ENCODE measurements at places on chromosomes 1 and 21. TPM values are rescaled to one million over a fixed set of nuclear protein-coding genes. Genes with fewer than 3 reads are reported as not detected.

DNA sequence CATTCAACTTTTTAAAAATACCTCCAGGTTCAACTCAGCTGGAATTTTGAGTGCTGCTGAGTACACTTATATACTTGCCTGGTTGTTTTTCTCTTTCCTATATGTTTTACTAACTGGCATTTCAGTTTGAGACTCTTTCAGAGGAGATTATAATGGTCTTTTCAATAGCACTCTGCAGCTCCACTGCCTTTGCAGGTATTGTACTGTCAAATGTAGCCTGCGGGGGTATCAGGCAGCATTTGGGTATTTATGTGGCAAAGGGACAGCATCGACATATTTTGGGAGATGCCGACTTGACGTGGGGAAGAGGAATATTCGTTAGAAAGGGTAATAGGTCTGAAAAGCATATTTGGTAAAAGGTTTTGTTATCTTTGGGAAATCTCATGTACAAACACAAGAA is 11.1 kb upstream of the TGFBR3 start:
- no peak for DNase-seq

DNA sequence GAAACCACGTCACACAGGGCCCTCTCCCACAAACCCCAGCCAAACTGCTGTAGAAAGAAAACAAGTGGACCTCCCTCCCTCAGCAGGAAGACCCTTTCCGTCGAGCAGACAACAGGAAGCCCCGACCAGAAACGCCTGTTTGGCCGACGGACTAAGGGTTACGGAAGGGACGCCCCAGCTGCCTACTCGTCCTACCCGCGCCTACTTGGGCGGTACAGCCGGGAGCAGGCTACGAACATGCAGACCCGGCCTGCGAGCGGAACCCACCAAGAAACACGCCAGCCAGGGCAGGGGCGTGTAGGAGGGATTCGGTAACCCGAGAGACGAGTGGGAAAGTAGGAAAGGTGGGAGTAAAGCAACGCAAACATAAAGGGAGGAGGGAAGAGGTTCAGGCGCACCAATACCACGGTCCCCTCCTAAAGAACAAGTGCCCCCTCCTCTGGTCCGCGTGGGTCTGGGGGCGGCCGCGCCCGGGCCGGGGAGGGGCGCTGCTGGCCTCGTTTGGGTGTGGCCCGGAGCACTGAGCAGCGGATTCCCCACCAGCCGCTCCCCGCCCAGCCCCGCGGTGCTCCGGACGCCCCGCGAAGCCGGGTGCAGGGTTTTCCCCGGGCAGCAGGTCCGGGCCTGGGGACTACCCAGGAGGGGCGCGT is 450 bp downstream of the S100A10 start:
- DNase-seq: no peak

DNA sequence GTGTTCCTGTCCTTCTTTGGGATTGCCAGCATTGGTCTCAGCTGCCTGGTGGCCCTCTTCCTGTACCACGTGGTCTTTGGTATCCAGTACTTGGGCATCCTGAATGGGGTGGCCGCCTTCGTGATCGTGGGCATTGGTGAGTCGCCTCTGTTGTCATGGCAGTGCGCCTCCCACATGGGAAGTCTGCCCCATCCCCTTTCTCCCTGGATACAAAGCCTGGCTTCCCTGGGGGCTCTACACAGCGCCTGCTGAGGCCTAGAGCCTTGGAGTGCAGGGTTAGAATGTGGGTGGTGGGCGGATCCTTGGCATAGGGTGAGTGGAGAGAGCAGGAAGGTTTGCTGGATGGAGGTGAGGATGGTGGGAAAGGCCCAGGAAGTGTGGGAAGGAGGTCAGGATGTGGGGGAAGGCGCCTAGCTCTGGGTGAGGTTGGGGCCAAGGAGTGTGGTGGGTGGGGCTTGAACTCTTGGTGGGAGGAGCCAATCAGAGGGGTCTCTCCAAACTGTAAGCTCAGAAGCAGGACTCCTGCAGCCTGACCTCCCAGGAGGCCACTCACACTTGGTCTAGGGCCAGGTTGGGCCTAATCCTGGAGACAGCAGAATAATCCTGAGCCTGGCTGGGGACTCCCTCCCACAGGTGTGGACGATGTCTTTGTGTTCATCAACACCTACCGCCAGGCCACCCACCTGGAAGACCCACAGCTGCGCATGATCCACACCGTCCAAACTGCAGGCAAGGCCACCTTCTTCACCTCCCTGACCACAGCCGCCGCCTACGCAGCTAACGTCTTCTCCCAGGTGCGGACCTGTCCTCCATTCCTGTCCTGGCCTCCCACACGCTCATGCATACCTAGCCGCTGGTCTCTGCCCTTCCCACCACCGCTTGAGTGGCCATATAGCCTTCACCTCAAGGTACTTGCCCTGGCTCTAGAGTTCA is 36.7 kb downstream of the DISP3 start:
- no peak for DNase-seq

- DNase-seq: no peak
Measured at GRCh38 chr1:87733386-87733785, 404.7 kb downstream of the LMO4 start.

- no peak for DNase-seq
Measured at GRCh38 chr1:165737196-165737595, 31.5 kb downstream of the TMCO1 start.

- DNase-seq: no peak
Measured at GRCh38 chr21:15252431-15252830, 187.6 kb upstream of the NRIP1 start.

GRCh38 chr1:204263254-204263910 is 49.6 kb upstream of the GOLT1A start:
- DNase-seq: no peak

GRCh38 chr1:52602856-52603600 is 857 bp downstream of the GPX7 start:
- no peak for DNase-seq

DNA sequence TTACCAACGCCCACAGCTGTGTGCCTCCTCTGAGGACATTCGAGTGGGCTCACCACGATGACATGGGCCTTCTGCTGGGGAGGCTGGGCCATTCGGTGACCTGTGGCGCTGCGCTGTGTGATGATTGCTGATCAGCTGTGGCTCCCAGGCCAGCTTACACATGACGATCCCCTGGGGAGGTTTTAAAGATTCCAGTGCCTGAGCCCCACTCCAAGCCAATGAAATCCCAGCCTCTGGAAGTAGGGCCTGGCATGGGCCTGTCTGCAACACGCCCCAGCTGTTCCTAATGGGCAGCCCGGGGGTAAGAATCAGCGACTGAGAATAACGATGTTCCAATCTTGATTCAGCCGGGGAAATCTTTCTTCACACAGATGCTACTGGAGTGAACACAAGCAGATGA is 153.7 kb downstream of the KCNJ6 start:
- no peak for DNase-seq

GRCh38 chr1:91754348-91754747 is 131.6 kb downstream of the TGFBR3 start:
- no peak for DNase-seq

DNA sequence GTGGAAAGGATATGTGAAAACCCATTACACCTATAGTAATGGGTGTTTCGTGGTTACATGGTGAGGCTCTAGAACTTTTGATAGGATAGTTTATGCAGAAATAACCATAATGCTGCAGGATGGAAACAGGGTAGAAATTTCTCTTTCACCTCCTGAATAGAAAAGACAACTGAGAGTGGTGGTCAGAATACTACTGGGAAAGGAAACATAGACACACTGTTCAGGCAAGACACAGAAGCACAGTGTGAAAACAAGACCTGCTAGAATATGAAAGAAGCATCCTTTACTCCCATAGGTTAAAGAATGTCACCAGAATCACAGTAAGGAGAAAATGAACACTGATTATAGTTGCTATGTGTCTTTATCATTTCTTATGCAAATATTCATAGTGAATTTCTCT is 496.6 kb downstream of the DPYD start:
- DNase-seq: no peak

GRCh38 chr1:209879539-209879938 is 51.8 kb downstream of the UTP25 start:
- DNase-seq: no peak

DNA sequence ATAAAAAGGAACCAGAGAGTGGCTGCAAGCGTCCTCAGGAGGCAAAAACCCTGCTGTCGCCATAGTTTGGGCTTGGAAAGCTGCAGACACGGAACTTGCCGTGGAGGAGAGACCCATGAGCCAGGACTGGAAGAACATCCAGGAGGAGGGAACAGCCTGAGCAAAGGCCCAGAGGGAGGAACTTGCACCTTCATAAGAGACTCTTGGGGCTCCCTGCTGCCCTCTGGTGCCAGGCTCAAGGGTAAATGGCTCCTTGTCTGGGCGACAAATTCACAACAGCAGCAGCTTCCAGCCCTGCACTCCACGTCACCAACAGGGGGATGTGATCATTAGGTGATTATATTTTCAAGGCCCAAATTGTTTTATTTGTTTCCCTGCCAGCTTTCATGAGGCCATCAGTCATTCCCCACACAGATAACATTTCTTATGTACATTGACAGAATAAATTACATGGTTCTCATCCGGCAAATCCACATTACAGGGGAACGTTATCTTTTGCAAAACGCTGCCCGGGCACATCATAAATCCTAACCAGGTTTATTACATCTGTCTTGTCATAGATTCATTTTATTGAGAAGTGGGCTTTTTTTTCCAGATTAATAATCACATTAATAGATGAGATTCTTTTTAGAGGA is 143.0 kb upstream of the GRIK3 start:
- DNase-seq: no peak

Gene TSSK3
- 0.33 TPM for polyA plus RNA-seq

Gene REN
- polyA plus RNA-seq: 0.72 TPM

Gene CLCNKB
- polyA plus RNA-seq: 0.21 TPM

Gene KCNE2
- polyA plus RNA-seq: not detected

Gene SYT6
- polyA plus RNA-seq: not detected

Gene SMPDL3B
- polyA plus RNA-seq: 0.07 TPM

Gene MEX3A
- 14.6 TPM for polyA plus RNA-seq

Gene ATAD3C
- not detected for polyA plus RNA-seq

Data from AG04450 (cell line).